Eye (tissue), 1 donor: ENCODE measurements at places on chromosomes 5 and 9.

- DNase-seq, result no peak
These were observed 190.2 kb upstream of the DMRTA1 start for GRCh38 chr9:22256381-22256780.

- DNase-seq, result peak; percentile 57
These were observed 3.7 kb upstream of the WDR31 start for GRCh38 chr9:113343732-113344231.

- DNase-seq, result no peak
These were observed 137.1 kb upstream of the FSTL4 start for GRCh38 chr5:133749331-133749985.

- no peak for DNase-seq
These were observed 89.2 kb downstream of the TEK start for GRCh38 chr9:27198190-27198589.

DNA sequence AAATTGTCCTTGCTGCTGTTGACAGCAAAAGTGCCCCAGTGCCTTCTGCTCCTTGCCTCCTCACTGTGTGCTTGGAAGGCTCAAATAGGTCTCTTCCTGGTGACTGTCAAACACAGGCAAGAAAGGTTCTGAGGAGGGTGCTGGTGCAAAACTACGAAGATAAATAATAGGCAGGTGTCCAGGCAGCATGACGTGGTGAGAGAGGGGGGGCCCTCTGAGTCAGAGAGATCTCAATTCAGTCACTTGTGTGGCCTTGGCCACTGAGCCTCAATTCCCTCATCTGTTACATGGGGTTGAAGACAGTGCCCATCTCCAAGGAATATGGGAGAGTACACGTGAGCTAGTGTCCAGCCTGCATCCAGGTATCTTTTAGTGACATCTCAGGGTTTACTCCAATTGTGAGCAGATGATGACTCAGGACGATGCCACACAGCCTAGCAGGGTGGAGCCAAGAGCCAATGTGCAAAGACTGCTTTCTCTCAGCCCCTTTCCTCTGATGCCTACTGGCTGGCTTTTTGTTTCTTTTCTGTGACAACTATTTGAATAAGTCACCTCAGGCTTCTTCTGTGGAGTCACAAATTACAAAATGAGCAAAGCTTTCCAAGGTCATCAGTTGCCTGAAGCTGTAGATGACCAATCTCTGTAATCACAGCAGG lies 29.7 kb upstream of the SMIM32 start:
- no peak for DNase-seq

- DNase-seq, result no peak
These were observed 2.6 kb downstream of the SLC31A1 start for GRCh38 chr9:113223963-113224362.

DNA sequence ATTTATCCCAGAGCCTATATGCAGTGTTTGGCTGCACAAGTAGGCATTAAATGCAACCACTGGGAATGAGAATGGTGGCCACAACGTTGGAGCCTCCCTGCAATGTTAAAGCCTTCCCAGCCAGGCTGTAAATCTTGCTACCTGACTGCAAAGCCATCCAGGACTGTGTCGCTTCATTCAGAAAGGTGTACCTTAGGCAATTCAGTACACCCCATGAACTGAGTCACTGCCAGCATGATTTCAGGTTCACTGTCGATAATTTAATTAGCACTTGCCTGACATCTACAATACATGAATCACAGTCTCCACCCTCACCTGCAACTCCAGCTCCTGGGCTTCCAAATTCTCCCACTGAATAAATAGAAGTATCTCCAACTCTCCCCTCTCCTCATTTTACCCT lies 108.4 kb downstream of the SLIT3 start:
- no peak for DNase-seq

- no peak for DNase-seq
These were observed 1.5 kb upstream of the MARCHF3 start for GRCh38 chr5:127031863-127032232.

- no peak for DNase-seq
These were observed 1.4 kb downstream of the IRF1 start for GRCh38 chr5:132489051-132489770.

- no peak for DNase-seq
These were observed 31.2 kb downstream of the SEMA4D start for GRCh38 chr9:89466451-89467277.

- DNase-seq, result peak; percentile 42
These were observed 7.2 kb downstream of the P4HA2 start for GRCh38 chr5:132220491-132220890.

DNA sequence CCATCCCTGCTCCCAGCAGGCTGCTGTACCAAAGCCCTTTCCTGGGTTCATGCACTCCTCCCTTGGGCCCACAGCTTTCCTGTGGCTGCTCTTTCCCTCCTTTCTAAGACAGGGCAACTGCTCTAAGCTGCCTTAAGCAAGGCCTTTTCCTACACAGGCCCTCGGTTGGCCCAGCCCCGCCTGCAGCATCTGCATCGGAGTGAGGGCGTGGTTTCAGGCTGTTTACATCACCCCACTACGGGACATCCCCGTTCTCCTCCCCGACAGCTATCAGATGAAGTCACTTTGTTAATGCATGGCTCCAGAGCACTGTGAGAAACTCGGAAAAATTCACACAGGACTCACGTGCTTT lies 3.4 kb downstream of the DPH7 start:
- DNase-seq, result no peak

DNA sequence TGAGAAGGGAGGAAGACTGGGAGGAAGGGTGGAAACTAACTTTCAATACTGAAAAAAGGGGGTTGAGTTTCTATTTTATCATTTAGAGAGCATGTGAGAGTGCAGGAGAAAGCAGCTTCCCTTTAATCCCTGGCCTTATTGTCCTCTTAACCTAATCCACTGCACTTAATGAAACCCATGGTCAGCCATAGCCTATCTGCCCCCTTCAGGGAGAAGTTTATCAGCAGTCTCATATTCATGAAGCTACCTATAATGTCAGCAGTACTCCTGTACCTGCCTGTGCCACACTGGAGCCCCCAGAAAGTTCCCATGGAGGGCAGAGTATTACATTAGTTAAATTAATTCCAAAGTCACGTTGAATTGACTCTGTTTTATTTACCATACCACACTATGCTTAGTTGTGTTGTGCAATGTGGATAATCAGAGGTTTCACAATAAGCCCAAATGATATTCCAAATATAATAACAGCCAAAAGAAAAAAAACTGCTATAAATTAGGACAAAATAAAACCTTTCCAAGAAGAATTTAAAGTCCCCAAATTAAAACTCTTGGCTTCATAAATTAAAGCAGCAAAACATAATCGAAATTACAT lies 62.9 kb downstream of the MUSK start:
- DNase-seq, result no peak

DNA sequence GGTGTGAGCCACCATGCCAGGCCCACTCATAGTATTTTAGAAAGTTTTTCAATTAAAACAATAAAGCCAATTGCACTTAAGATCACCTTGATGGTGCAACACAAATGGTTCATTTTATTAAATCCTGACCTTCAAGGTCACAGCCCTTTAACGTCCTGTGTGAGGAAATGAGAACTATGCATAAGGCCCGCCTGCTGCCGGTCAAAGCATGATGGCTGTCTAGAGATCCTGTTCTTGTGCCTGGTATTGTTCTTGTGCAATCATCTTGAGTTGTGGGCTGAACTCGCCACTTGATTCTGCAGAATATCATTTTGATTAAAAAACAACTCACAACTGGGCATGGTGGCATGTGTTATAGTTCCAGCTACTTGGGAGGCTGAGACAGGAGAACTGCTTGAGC lies 43.6 kb upstream of the FBXW11 start:
- no peak for DNase-seq

GRCh38 chr9:84061613-84062193 lies 81.1 kb downstream of the RMI1 start:
- DNase-seq, result no peak

GRCh38 chr5:201672-202071 lies 10.4 kb downstream of the LRRC14B start:
- DNase-seq, result no peak

DNA sequence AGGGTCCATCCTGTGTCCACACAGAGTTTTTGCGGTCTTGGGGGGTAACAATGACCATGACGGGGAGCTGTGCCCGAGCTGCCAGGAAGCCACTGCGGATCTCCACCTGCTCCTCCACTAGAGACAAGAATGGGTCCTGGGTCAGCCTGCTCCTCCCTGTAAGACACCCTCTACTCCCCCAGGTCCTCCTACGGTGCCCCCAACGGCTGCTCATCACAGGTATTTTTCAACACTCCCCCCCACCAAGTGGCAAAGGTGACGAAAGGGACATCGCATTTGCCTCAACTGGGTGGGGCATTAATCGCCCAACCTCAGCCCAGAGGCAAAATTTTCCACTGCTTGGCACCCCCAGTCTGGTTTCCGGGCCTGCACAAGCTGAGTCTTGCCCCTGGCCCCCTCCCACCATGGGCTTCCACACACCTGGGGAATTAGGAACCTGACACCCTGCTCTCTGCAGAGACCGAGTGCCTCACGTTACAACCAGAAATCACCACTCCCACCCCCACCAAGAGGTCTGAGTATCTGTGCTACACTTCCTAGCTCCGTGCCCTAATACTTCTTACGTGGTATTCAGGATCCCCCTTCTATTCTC lies 9.6 kb downstream of the NOL6 start:
- no peak for DNase-seq
